ENCODE measurements at places on chromosomes 6 and 20.

GRCh38 chr6:122676146-122676545 is 65.9 kb downstream of the PKIB start:
- DNase-seq, result no peak

DNA sequence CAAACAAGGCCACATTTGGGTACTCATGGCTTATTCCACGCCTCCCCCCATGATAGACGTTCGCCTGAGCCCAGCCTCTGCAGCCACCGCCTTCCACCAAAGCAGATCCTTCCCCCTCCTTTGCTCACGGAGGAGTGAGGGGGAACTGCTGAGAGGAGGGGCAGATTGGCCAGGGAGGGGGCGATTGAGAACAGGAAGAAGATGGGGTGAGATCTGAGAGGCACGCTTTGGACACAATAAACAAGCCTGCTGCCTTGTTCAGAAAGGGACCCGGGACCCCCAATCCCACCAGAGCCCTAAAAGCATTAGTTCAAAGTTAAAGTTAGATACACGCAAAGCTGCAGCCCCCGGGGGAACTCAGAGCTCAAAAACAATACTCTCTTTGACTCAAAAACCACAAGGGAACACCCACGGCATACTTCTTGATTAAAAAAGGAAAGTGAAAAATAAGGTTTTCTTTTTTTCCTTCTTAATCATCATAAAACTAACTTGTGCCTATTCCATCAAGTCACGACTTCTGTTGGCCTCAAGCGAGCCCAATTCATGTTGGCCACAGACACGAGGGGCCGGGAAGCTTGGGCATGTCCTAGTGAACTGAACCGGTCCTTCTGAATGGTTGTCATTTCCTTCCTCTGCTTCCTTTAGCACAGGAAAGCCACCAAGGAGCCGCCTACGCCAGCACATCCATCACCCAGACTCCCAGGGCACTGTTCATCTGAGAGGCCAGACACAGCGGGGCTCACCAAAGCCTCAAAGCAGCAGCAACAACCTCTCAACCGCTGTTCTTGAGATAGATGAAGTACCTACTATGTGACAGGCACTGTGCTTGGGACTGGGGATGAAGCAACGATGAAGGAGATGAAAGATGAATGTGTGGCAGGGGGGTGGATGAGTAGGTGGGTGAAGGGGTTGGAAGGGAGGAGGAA is 44.7 kb downstream of the NFATC2 start:
- no peak for DNase-seq

DNA sequence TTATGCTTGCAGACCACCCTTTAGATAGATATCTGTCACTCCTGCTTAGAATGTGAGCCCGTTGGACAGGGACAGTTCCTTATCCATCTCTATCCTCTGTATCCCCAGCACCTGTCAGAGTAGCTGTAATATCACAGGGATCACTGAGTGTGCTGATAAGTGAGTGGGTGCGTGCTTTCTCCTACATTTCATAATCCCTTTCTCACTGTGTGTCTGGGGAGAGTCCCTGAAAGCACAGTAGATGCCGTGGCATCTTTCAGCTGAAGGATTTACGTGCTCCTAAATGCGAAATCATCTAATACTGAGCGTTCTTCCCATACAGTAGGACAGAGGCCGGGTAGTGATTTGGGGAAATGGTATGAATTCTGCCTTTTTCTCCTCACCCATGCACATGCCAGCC is 198.9 kb upstream of the SASH1 start:
- no peak for DNase-seq

- no peak for DNase-seq
These were observed 12.9 kb downstream of the SNPH start for GRCh38 chr20:1278993-1279392.

- no peak for DNase-seq
These were observed 29.7 kb upstream of the TMEM217 start for GRCh38 chr6:37287519-37288157.

- DNase-seq, result peak; percentile 89
These were observed 121.1 kb downstream of the CDC5L start for GRCh38 chr6:44508646-44509045.

Data from amniotic epithelial cell (primary cell).